Hepatocyte (in vitro differentiated cells): ENCODE measurements at places on chromosomes 16 and 17. TPM values are rescaled to one million over a fixed set of nuclear protein-coding genes. Genes with fewer than 3 reads are reported as not detected.

DNA sequence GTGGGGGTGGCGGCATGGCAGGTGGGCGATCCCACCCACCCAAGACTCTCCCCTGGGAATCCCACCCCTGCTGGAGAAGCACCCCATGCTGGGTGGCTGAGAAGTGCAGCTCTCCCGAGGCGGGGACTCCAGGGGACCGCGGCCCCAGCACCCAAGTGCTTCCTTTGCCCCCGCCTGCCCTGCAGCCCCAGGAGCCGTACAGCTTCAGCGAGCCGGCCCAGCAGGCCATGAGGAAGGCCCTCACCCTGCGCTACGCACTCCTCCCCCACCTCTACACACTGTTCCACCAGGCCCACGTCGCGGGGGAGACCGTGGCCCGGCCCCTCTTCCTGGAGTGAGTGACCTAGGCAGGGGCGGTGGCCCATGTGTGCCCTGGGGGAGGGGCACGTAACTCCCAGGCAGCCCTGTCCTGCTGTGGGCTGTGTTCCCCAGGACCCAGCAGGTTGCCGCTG is 11.7 kb downstream of the GAA start:
- no peak overlapping the region for H3K4me3 ChIP-seq
- no peaks in the 10 kb centered on the region for H3K27me3 ChIP-seq
- no peaks in the 10 kb centered on the region for H3K36me3 ChIP-seq

DNA sequence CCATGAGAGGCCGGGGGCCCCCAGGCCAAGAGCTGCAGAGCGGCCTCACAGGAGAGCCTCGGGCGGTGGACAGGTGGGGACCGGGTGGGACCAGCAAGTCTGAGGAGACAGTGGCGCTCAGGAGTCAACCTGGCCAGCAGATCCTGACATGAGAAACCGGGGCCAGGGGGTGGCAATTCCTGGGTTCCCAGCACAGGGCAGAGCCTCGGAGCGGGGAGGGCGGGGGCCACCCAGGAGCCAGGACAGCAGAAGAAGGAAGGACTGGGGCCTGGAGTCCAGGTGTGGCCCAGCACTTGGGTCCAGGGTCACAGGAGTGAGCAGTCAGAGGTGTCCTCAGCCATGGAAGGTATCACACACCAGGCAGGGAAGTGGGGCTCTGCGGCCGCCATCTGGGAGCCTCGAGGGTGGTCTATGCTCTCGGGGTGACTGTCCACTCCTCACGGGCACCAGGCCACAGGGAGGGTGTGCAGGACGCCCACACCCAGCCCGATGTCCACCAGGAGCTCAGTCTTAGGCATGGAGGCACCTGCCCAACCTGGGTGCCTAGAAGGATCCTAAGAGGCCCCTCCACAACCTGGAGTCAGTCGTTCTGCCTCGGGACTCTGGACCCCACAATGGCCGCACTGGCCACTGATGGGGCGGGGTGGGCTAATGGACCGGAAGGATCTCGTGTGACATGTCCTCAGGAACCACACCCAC is 29.1 kb downstream of the PIEZO1 start:
- H3K27me3 ChIP-seq = no peaks in the 10 kb centered on the region
- DNase-seq = no peak
- H3K36me3 ChIP-seq = no peaks in the 10 kb centered on the region
- no peak overlapping the region for H3K4me3 ChIP-seq
- no peak overlapping the region for H3K27ac ChIP-seq

- no peak for DNase-seq
- H3K4me1 ChIP-seq = no peaks in the 10 kb centered on the region
- no peaks in the 10 kb centered on the region for H3K36me3 ChIP-seq
- H3K27me3 ChIP-seq = no peaks in the 10 kb centered on the region
- H3K27ac ChIP-seq = no peak overlapping the region
- no peak overlapping the region for H3K4me3 ChIP-seq
Observed at GRCh38 chr17:31111183-31111582, 16.4 kb downstream of the NF1 start.

The CORO1A gene
- total RNA-seq = 2.4 and 3.2 TPM in 2 replicates

The TAC4 gene
- not detected in 2 replicates for total RNA-seq

DNA sequence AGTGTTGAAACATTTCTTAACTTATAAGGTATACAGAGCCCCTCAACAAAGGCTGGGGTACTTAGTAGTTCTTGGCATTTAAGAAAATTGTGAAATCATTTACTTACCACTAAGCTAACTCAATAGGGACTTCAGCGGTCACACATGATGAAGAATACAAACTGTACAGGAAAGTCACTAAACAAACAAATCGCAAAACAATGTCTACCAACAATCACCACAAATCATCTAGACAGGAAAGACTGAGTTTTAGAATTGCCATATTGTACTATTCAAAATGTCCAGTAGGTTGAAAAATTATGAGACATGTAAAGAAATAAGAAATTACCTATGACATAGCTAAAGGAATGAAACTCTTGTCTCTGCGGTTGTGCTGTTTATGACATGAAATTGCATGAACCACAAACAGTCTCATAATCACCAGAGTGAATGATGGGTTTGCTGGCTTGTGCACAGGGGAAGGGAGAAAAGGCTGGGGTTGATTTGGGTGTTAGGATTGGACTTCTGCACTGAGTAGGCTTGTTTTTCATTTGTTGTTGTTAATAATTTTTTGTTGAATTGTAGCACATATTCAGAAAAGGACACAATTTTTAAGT is 441.1 kb upstream of the MON1B start:
- peaks cover 5% of the 10 kb centered on the region for H3K4me1 ChIP-seq
- H3K27ac ChIP-seq = no peak overlapping the region
- no peaks in the 10 kb centered on the region for H3K27me3 ChIP-seq
- H3K36me3 ChIP-seq = no peaks in the 10 kb centered on the region

GRCh38 chr17:72561680-72562079 is 440.9 kb downstream of the SOX9 start:
- no peaks in the 10 kb centered on the region for H3K27me3 ChIP-seq
- peaks cover 3% of the 10 kb centered on the region for H3K4me1 ChIP-seq
- DNase-seq = no peak
- no peak overlapping the region for H3K4me3 ChIP-seq
- peak overlapping the region; percentile 21 for H3K27ac ChIP-seq

DNA sequence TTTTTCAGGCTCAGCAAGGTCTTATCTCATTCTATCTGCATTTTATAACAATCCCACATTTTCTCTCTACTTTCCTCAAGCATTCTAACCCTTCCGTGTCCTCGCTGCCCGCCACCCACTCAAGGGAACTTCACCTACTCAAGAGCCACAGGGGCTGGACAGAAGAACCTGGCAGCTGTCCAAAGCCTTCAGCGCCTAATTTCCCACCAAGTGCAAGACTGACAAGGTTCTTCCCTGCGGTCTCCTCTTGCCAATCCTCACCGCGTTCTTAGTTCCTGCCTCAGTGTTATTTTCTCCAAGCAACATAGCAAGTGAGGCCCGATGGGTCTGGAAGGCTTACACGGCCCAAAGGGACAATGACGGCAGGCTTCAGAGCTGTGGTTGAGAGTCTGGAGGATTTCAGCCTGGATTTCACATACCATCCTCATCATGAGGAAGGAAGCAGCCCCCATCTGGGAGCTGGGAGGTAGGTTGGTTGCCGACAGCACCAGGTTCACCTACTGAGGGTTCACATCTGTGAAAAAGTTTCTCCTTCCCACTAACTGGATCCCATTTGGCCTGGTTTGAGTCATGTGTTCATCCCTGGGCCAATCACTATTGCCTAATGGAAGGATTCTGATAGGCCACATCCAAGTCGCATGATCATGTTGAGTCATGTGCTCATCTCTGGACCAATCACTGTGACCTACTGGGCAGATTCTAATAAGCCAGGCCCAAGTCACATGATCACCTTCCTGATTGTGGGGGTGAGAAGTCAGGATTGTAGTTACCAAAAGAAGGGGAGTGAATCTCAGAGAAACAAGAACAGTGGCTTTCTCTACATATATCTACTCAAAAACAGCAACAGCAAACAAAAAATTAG is 108.2 kb downstream of the N4BP1 start:
- no peak overlapping the region for H3K4me3 ChIP-seq
- H3K4me1 ChIP-seq = peaks cover 41% of the 10 kb centered on the region
- H3K27ac ChIP-seq = peak overlapping the region; percentile 24
- no peaks in the 10 kb centered on the region for H3K36me3 ChIP-seq

DNA sequence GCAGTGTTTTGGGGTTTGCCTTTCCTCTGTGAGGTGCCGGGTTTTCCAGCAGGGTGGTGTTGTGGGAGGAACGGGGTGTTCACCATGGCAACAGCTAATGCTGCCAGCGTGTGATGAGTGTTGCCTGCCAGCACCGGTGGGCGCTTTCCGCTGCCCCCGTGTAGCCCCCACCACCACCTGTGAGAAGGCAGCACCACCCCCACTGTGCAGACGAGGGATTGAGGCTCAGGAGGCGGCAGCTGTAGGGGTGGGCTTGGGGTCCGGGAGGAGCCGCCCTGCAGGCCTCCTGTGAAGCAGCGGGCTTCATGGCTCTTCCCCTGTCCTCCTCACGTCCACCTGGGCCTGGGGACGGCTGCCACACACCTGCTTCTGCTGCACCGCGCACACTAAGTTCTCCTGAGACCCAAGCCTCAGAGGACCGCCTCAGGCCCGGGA is 5.2 kb downstream of the RAB40C start:
- peak overlapping the region; percentile 95 for H3K27ac ChIP-seq
- H3K36me3 ChIP-seq = no peaks in the 10 kb centered on the region
- DNase-seq = no peak
- H3K4me1 ChIP-seq = peaks cover 44% of the 10 kb centered on the region
- H3K4me3 ChIP-seq = no peak overlapping the region

The SDR42E2 gene
- not detected in 2 replicates for total RNA-seq

DNA sequence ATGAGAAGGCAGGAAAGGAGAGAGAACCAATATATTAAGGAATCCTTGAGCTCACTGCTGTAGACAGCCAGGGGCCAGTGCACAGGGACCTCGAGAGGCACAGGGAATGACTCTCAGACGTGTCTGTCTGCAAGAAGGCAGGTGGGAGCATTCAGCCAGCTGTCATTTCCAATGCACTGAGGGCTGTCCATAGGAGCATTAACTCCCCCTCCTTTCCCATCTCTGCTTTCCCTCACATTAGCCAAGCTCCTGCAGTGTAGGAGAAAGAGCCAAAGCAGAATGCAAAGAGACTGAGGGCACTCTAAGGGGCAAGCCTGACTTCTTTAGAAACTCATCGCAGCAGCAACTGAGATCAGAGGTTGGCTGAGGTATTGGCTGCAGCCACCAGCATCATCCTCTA is 218.3 kb downstream of the CDH13 start:
- no peak overlapping the region for H3K27ac ChIP-seq
- H3K4me3 ChIP-seq = no peak overlapping the region
- H3K27me3 ChIP-seq = no peaks in the 10 kb centered on the region
- no peaks in the 10 kb centered on the region for H3K36me3 ChIP-seq

The PIRT gene
- not detected in 2 replicates for total RNA-seq

DNA sequence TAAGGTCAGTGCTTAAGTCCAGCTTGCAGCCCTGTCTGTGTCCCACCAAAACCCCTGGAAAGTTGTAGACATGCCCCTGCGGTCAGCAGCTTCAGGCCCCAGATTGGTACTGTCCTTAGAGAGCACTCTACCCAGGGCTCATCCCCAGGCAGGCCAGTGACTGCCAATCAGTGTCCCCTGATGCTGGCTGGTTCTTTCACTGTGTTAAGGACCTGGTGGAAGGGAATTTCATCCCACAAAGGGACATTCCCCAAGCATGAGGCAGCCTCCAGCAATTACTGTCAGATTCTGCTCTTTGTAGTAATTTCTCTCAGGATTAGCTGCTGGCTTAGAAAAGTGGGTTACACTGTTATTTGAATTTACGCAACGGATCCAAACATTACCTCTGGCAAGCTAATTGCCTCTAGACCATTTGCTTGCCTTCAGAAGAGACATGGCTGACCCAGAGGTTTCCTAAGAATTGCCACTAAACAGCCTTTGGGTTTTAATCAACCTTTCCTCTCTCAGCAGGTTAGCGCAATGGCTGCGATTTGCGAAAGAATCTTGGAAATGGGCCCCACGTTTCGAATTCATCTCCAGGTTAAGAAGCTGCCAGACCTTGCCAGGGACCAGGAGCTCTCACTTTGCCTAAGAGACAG is 5.9 kb downstream of the IRX6 start:
- H3K27ac ChIP-seq = no peak overlapping the region
- H3K4me1 ChIP-seq = peaks cover 6% of the 10 kb centered on the region
- H3K27me3 ChIP-seq = peaks cover 98% of the 10 kb centered on the region
- no peak overlapping the region for H3K4me3 ChIP-seq
- no peak for DNase-seq

The NPIPB13 gene
- 2.4 and 3.5 TPM in 2 replicates for total RNA-seq

- DNase-seq = no peak
- peaks cover 1% of the 10 kb centered on the region for H3K4me1 ChIP-seq
- H3K4me3 ChIP-seq = no peak overlapping the region
- H3K27ac ChIP-seq = no peak overlapping the region
- no peaks in the 10 kb centered on the region for H3K27me3 ChIP-seq
- no peaks in the 10 kb centered on the region for H3K36me3 ChIP-seq
Observed at GRCh38 chr17:4506175-4506813, 7.6 kb downstream of the SPNS2 start.

- H3K36me3 ChIP-seq = no peaks in the 10 kb centered on the region
- no peaks in the 10 kb centered on the region for H3K27me3 ChIP-seq
- no peak overlapping the region for H3K27ac ChIP-seq
- DNase-seq = no peak
- no peaks in the 10 kb centered on the region for H3K4me1 ChIP-seq
Observed at GRCh38 chr17:64694207-64694606, 32.1 kb upstream of the SMURF2 start.

The SLC2A4 gene
- total RNA-seq = 0.88 and 1.6 TPM in 2 replicates
